Left lobe of liver (tissue), 2 donors: ENCODE measurements at places on chromosomes 4 and X.

GRCh38 chr4:14641871-14642270 lies 360.4 kb upstream of the CPEB2 start:
- DNase-seq, result no peak

DNA sequence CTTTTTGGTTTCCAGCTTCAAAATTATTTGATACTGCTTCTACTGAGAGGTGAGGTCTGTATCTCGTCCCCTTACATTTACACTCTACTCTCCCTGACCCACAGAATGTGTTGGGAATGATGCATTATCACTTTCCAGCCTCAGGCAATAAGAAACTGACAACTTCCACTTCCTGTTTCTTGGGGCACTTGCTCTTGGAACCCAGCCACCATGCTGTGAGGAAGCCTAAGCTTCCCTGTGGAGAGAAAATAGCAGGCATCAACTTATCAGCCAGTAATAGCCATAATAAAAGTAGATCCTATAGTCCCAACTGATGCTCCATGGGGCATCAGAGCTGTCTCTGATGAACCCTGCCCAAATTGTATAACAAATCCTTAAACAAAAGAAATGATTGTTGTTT lies 32.6 kb downstream of the RELL1 start:
- DNase-seq, result no peak

DNA sequence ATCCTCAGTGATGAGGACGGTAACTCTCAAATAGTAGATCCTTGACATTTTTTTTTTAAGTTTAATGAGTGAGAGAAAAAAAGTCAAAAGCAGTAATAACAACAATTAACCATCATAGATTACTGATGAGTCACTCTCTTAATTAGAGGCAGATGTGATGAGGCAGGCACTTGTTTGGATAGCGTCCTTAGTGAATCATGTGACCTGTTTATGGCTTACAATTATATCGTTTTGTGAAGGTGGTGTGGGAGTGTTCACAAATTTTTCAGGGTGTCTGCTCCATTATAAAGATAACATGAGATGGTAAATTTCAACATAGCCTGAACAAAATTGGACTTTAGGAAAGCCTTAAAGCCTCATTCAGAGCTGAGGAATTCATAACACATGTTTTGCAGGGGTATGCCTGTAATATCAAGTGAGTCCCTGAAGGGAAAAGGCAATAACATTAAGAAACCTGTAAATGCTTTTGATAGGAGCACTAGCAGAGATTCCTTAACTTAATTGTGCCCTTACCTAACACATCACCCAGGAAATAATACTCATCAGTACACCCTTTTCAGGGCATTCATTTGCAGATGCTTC lies 51.9 kb upstream of the XIAP start:
- no peak for DNase-seq

- no peak for DNase-seq
Observed at GRCh38 chr4:5157791-5158770, 106.8 kb downstream of the STK32B start.

GRCh38 chr4:143016171-143016570 lies 168.5 kb upstream of the USP38 start:
- no peak for DNase-seq

GRCh38 chr4:77922158-77923094 lies 59.8 kb downstream of the MRPL1 start:
- DNase-seq, result no peak

- no peak for DNase-seq
Observed at GRCh38 chrX:101407167-101407747, 468 bp downstream of the GLA start.

- no peak for DNase-seq
Observed at GRCh38 chr4:37662251-37662650, 23.9 kb downstream of the RELL1 start.

DNA sequence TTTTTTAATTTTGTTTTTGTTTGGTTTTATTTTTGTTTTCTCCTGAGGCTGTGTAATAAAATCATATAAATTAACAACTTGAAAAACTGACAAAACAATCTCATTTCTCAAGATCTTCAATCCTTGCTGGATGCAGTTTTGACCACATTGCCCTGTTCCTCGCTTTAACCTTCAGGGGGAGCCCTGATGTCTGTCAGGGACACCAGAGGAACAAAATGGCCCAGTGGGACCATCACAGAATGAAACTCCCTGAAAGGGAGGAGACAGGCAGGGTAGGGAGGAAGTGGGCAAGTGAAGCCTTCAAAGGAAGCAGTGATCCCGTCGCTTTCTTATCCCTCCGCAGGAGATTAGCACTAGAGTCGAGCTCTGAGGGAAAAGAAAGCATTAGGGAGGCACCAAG lies 274.9 kb upstream of the LDB2 start:
- no peak for DNase-seq

GRCh38 chr4:105147553-105148161 lies 981 bp downstream of the TET2 start:
- DNase-seq, result peak; percentile 47

DNA sequence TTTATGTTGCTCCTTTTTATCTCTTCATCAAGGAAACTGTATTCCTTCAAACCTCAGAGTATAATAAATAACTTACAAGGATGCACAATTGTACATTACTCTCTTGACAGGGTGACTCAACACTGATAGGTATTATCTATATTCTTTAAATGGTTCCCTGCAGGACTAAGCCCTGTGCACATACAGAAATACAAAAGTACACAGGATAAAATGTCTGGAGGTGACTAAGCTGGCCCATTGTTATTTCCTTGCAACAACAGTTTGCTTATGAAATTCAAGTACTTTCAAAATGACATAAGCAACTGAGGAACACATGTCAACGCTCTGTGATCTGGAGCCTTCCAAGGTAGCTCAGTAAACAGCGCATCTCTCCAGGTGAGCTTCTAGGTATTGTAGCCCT lies 83.8 kb upstream of the RPL34 start:
- no peak for DNase-seq

GRCh38 chrX:17495052-17495451 lies 120.1 kb downstream of the NHS start:
- no peak for DNase-seq

DNA sequence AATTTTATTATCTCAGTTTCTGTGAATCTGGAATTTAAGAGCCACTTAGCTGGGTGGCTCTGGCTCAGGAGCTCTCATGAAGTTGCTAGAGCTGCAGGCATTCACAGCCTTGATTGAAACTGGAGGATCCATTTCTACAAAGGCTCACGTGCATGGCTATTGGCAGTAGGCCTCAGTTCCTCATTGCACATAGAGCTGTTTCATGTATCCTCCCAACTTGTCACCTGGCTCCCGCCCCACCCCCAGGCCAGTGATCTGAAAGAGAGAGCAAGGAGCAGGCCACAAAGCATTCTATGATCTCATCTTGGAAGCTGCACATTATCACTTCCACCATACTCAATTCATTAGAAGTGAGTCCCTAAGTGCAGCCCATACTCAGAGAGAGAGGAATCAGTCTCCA lies 18.5 kb upstream of the AP1AR start:
- no peak for DNase-seq

DNA sequence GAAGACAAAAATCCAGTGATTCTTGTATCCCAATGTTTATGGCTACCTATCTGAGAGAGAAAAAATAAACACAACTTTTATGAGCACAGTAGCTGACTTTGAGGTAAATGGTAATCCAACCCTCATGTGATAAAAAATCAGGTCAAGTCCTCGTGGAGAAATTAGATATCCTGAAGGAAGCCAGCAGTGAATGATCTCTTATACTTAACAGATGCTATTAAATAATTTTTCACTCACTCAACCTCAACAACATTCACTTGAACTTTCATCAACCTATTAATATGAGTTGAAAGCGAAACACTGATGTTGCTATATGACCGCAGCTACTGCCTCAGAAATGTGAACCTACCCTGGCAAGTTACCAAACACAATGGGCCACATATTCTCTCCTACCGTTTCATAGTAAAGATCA lies 105.4 kb downstream of the GPC3 start:
- DNase-seq, result no peak

DNA sequence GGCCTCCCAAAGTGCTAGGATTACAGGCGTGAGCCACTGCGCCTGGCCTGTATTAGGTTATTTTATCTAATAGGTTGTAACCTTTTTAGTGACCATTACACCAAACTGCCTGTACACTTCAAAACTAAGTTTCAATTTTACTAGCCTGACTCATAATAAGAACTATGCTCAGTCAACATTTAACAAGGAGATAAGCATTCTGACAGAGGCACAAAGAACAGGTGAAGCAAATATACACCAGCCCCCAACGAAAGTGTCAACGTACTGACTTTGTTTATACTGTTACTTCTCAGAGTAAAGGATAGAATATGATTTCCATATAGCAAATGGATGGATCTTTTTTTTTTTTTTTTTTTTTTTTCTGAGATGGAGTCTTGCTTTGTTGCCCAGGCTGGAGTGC lies 62.8 kb downstream of the SHISA3 start:
- no peak for DNase-seq

- no peak for DNase-seq
Observed at GRCh38 chr4:168659741-168660465, 163.1 kb downstream of the PALLD start.

GRCh38 chrX:154123241-154124219 lies 20.5 kb upstream of the OPN1LW start:
- no peak for DNase-seq

DNA sequence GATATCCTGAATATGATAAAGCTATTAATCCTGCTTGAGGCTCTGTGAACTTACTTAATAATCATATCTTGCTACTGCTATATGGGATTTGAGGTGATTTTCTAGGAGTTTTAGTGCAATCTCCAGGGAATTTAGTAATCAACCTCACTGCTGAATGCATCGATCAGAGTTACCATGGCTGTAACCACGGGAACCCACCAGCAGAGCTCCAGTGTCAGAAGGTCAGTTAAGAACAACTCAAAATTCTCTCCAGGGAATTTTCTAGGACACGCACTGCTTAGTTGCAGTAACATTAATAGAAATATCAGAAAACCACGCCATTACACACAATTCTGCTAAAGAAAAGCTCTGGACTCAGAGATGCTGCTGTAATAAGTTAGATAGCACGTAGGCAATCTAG lies 1477.2 kb upstream of the TENM3 start:
- DNase-seq, result no peak
